ENCODE measurements at places on chromosomes 16 and 17. TPM values are rescaled to one million over a fixed set of nuclear protein-coding genes. Genes with fewer than 3 reads are reported as not detected.
A peak's percentile ranks its signal among the peaks of the same experiment; 100 is the strongest.

GRCh38 chr17:12545877-12546513 lies 119.7 kb upstream of the MYOCD start:
- DNase-seq, result no peak

DNA sequence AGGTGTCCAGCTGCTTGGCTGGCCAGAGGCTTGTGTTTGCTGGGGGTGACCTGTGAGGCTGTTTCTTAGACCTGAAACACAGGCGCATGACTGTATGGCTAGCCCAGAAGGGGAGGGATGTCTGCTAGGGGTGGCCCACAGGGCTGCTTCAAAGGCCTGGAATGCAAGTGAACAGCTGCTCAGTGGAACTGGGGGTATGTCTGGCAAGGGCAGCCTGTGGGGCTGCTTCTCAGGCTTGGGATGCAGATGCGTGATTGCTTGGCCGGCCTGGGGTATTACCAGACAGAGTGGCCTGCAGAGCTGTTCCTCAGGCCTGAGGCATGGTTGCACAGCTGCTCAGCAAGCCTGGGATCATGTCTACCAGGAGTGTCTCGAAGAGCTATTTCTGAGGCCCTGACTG lies 20.5 kb downstream of the TANC2 start:
- DNase-seq, result no peak

GRCh38 chr17:45677770-45678169 lies 106.3 kb upstream of the CRHR1 start:
- DNase-seq, result no peak

- DNase-seq, result no peak
Observed at GRCh38 chr16:4058386-4058785, 57.9 kb downstream of the ADCY9 start.

GRCh38 chr17:82957961-82958561 lies 118.2 kb upstream of the ZNF750 start:
- no peak for DNase-seq

Gene MYL11
- not detected for total RNA-seq

GRCh38 chr17:8048236-8048635 lies 9.4 kb downstream of the ALOX15B start:
- DNase-seq, result no peak

Gene C17orf58
- total RNA-seq, result 9.9 TPM

DNA sequence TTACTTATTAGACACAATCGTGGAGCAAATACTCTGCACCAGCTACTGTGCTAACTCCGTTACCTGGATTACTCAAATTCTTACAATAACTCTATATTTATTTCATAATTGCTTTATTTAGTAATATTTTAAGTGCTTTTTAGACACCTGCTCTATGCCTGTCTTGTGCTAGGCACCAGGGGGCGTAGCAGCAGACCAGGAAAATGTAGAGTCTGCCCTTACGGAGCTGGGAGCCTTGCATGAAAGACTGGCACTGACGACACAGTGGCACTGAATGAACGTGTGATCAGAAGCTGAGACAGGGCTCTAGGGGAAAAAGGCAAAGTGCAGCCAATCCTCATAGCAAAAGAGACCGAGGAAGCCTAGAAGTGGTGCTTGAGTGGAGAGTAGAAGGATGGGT lies 486.5 kb downstream of the CDH13 start:
- DNase-seq, result peak; percentile 38

GRCh38 chr17:81419319-81419885 lies 24.1 kb downstream of the BAHCC1 start:
- peak; percentile 73 for DNase-seq

Gene ITPRIPL2
- total RNA-seq, result 3.4 TPM

DNA sequence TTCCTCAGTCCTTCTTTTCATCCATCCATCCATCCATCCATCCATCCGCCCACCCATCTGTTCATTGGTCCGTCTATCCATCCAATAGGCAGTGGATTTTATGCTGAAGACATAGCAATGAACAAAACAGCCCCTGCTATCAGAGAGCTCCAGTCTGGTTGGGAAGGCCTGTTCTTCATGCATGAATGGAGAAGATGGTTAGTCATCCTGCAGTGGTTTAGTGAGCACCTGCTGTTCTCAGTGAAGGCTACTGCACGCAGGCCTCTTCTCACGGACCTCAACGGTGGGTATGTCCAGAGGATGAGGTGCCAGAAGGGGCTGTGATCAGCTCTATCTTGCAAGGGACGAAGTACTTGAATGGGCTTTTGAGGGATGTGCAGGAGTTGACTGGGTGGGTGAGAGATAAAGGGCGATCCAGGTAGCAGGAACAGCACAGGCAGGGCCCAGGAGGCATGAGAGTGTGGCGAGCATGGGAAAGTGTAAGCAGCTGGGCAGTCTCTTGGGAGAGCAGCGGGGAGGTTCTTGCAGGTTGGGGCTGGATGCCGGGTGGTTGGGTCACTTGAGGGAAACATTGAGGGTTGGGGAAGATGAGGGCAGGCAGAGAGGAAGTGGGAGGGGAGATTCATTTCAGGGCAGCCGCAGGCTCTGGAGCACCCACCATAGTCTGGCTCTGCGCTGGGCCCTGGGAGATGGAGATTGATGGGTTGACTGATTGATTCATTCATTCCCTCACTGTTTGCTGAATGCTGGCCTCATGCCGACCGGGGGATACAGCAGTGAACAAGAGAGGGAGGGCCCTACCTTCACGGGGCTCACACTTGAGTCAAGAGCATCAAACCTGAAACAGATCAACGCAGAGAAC lies 115.0 kb upstream of the CIBAR2 start:
- no peak for DNase-seq

DNA sequence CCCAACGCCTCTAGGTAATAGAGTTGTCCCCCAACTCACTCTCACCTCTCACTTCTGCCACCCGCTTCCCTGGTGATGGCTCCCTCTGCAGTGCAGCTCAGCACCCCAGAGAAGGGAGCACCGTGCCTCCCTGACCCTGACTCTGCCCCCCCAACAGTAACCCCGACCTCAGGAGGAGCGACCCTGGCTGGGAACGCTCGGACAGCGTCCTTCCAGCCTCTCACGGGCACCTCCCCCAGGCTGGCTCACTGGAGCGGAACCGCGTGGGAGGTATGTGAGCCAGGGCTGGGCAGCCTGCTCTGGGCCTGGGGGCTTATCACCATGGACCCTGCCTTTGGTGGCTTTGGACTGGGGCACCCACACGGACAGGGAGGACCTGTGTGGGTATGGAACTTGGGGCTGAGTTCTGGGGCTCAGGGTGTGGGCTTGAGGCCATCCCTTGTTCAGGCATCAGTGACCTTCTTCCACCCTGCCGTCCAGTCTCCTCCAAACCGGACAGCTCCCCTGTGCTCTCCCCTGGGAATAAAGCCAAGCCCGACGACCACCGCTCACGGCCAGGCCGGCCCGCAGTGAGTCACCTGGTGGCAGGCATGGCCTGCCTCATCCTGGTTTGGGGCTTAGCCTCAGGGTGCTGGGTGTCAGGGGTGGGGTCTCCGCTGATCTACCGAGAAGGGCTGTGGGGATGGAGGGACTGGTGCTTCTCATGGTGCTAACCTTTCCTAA lies 6.7 kb upstream of the C17orf107 start:
- DNase-seq, result no peak

DNA sequence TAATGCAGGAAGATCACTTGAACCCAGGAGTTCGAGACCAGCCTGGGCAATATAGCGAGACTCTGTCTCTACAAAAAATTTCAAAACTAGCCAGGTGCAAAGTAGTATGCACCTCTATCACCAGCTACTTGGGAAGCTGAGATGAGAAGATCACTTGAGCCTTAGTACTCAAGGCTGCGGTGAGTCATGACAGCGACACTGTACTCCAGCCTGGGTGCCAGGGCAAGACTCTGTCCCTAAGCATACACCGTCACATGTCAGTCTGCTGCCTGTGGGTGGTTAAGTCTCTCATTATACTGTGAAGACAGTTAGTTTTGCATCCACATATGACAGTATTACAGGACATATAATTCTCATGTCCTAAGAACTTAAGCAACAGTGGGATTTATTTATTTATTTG lies 21.8 kb downstream of the NMRAL1 start:
- no peak for DNase-seq

Measured in glutamatergic neuron (in vitro differentiated cells).